ENCODE measurements at places on chromosomes 3 and 15.

DNA sequence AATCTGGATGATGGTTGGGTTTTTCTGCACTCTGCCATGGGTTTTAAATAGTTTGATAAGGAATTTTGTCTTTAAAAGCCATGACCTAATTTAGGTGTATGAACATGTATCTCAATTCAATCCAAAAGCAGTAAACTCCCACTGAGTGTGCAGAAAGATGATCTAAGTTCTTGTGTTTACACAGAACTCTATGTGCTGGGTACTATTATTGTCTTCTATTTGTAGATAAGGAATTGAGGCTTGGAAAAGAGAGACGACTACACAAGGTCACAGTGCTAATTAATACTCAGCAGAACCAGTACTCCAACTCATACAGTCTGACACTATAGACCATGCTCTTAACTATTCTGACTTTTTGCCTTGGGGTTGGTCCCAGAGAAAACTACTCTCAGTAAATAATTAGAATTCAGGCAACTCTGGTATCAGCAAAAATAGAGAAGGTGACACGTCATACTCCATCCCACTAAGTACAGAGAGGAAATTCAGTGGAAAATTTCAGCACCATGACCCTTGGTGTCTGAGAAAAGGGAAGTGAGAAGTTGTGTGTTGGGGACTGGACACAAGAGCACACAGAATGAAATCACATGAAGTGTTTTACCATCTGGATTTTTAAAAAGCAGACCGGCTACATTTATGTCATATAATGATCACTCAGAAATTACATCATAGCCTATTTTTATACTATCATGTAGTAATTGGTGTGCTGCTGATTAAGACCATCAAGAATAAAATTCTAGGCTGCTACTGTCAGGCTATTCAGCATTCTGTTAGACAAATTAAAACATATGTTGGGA lies 18.3 kb upstream of the MYH15 start:
- no peak for DNase-seq

DNA sequence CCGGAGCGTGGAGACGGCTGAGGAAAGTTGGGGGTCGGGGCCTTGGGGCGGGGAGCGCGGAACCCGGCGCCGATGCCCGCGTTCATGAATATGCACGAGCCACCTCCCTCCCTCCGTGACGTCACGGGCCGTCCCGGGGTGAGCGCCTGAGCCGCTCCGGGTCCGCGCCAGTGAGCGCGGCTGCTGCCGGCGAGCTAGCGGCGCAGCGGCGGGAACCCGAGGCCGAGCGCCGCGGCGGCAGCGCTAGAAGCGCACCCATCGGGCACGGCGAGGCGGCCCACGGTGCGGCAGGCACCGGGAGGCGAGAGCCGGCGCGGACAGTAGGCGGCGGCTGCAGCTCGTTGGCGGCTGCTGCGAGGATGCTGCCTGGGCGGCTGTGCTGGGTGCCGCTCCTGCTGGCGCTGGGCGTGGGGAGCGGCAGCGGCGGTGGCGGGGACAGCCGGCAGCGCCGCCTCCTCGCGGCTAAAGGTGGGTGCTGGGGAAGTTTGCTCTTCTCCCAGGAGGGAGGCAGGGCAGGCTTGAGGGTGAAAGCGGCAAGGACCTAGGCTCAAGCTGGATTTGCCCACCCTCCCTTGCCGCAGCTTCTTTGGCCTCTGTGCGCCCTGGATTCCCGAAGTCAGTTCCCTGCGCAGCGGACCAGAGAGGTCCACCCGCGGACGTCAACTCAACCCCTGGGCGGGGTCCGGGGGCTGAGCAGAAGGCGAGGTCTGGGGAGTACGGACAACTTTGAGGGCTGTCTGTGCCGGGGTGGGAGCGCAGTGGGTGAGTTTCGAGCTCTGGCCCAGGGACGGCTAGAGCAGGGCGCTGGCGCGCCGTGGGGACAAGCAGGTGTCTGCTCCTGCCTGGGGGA lies at the start of gene CLSTN2:
CLSTN2 (plus strand) TSS at position 170 of the 850 bp plus-strand sequence.
- peak; percentile 84 for DNase-seq

DNA sequence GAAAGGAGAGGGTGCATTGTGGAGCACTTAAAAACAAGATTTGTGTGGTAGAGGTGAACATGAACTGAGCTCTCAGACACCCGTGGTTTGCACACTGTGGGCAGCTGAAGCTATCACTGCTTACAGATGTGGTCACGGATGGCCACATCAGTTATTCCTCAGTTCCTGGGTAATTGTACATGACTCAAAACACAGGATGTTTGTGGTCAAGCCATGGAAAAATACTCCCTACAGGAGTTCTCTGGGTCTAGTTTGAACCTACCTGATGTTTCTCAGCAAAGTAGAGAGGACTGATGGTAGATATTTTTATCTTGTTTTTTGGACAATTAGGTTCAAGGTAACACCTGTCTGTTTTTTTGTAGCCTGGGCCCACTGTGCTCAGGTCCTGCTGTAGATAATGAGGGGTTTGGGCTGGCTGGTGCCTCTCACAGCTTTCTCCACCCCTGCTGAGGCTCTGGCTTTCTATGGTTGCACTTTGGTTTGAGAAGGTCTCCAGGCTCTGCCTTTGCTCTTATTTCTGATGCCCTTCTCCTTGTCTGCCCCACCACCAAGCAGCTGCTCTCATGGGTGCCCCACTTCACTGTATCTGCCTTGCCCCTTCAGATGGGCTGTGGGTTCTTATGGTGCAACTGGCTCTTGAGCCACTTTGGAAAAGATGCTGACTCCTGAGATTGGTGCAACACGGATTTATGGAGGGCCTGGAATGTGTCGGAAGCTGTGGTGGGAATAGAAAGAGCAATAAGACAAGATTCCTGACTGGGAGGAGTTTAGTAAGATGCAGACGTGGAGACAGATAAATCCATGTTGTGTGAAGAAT lies 40.1 kb downstream of the CDCP1 start:
- no peak for DNase-seq

DNA sequence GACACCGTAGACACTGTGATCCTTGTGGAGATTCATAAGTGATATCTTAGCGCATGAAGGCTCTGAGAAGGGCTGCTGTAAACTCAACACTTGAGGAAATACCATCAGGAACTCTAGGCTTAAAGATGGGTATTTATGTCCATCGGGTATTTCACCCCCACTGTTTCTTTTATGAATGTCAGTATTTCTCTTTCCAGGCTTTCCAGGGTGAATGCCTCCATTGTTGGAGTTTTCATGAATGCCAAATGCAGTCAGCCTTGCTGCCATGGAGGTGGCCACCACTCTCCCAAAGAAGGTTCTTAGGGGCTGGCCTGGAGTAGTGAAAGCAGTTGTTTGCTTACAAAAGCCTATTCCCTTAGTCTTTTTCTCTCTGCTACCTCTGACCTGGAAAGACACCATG lies 259.2 kb downstream of the SLCO3A1 start:
- DNase-seq, result no peak

GRCh38 chr3:93907132-93907531 lies 66.6 kb downstream of the PROS1 start:
- no peak for DNase-seq

- DNase-seq, result no peak
Observed at GRCh38 chr15:51842852-51843737, 13.6 kb downstream of the TMOD3 start.

DNA sequence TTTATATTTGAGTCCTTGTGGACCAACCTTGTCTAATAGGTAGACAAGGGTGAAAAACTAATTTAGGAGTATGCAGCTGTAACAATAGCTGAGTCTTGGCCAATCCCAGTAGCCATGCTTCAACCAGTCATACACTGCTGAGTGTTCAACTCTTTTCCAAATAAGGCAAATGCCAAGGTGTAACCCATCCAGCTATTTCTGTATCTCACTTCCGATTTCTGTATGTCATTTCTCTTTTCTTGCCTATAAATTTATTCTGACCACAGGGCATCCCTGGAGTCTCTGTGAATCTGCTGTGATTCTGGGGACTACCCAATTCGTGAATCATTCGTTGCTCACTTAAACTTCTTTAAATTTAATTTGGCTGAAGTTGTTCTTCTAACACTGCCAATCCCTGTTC lies 93.2 kb downstream of the MAGI1 start:
- no peak for DNase-seq

DNA sequence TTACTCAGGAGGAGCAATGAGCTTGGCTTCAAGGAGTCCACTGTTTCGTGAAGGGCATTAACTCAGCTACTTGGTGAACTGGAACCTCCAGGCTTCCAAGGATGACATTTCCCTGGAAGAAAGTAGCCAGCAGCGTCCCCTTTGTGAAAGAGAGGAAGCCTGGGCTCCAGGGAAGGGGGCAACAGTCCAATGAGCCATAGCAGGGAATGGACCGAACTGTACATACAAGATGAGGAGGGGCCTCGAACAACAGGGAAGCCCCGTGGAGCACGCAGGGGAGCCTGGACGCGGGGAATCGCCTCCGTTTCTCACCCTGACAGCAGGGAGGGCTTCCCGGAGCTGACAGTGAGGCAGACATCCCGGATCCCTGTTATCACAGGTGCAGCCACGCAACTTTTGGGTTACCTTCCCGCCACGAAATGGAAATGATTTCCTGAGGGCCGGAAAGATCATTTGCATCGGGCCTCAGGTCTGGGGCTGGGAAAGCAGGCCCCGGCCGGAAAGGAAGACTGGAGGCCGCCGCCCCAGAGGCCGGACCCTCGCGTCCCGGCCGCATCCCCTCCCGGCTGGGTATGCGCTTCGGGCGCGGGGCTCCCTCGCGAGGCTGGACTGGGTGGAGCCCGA lies 475 bp upstream of the SPINT1 start:
- no peak for DNase-seq

DNA sequence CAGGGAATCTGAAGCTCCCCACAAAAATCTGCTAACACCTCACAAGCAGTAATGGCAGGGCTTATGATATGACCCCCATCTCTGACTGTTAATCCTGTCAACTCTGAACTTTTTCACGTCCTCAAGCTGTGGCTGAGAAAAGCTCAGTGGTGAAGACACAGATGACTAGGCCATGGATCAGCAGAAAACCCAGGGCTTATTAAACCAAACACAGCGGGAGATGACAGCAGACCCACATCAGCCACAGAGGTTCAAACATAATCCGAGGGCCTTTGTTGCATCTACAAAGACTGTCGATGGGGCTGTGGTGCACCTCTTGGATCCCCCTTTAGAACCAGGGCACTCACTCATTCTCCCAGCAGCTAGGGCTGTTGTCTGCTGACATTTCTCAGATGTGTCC lies 50.4 kb downstream of the GLB1 start:
- no peak for DNase-seq

DNA sequence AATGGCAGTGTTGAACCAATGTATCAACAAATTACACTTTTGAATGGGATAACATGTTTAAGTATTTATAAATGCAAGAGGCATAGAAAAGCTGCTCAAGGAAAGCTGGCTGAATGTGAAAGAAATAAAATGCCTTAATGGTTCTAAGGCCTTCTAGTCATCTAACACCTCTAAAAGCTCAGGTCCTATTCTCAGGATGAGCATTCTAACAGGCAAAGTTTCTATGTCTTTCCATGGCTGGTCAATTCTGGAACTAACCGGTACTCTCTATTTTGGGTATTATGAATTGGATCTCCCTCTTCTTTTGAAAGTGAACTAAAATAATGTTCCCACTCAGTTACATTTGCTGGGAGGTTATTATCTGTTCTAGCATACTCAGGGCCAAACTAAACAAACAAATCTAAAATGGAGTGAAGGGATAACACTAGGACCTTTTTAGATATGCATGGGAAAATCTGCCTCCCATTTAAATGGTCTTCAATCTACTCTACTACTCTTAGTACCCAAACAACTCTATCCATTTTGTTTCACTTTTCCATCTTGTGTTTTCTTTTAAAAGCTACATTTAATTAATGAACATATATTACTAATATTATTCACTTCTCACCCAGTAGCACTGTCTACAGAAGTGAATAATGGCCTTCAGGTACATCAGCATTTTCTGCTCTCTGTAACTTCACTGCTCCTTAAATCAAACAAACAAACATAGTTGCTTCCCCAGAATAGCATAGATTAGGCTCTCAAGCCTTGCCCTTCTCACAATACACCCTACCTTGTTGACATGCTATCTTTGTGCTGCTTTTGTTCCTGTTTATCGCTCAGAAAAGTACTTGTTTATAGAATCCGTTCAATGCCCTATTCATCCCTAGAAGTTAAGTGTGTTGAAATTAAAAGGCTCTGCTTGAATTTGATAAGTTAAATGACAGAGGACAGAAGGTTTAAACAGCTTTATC lies 46.4 kb downstream of the CBLB start:
- no peak for DNase-seq

DNA sequence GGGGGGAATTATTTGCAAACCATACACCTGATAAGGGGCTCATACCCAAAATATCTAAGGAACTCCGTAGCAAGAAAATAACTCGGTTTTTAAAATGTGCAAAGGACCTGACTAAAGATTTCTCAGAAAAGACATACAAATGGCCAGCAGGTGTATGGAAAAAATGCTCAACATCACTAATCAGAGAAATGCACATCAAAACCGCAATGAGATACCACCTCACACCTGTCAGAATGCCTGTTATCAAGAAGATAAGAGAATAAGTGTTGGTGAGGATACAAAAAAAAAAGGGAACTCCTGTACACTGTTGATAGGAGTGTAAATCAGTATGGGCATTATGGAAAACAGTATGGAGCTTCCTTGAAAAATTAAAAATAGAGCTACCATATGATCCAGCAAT lies 89.4 kb downstream of the C3orf70 start:
- DNase-seq, result no peak

- no peak for DNase-seq
Observed at GRCh38 chr3:153113541-153113940, 48.5 kb upstream of the RAP2B start.

- DNase-seq, result no peak
Observed at GRCh38 chr15:60372756-60373155, 25.0 kb downstream of the ANXA2 start.

DNA sequence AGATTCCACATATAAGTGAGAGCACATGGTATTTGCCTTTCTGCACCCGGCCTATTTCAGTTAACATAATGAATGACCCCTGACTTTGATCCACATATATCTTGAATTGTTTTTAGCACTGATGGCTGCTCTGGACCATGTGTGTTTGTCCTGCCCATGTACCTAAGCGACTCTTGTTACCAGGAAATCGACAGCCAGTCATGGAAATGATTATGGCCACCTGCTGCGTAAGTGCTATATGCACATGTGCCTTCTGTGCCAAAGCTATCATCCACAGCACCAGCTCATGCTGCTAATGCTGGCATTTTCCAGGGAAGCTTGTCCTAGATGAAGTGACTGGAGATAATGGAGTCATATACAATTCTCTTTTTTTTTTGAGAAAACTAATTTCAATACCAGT lies 103.7 kb downstream of the PEX5L start:
- DNase-seq, result no peak

GRCh38 chr3:187966636-187967406 lies 187.1 kb upstream of the LPP start:
- no peak for DNase-seq

- DNase-seq, result no peak
Observed at GRCh38 chr3:116342499-116342898, 102.8 kb downstream of the LSAMP start.

- peak; percentile 13 for DNase-seq
Observed at GRCh38 chr3:24264748-24265158, 229.9 kb downstream of the THRB start.

GRCh38 chr3:127816783-127817405 lies 5.4 kb downstream of the MGLL start:
- peak; percentile 68 for DNase-seq

DNA sequence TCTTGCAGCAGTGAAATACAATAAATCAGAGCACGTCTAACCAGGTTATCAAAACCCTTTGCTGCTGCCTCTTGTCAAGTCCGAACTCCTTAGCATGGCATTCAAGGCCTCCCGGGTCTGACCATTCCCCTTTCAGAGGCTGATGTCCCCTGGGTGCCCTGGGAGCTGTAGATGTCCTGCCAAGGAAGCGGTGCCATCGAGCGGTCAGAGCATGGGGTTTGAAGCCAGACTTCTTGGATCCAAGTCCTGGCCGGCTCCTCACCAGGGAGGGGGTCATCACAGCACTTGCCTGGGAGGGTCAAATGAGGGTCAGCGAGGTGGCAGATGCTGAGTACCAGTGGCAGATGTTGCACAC lies 496 bp downstream of the TF start:
- DNase-seq, result no peak
